Stimulated activated naive CD8-positive, alpha-beta T cell treated with anti-CD3 and anti-CD28 coated beads, Interleukin-15, amount 100 ng/mL, for 72 hours (primary cell): ENCODE measurements at places on chromosomes 7 and 10.

GRCh38 chr7:2774935-2775334, 69.2 kb downstream of the GNA12 start:
- DNase-seq: no peak

- no peak for DNase-seq
Measured at GRCh38 chr7:151342102-151342646, 562 bp downstream of the NUB1 start.

DNA sequence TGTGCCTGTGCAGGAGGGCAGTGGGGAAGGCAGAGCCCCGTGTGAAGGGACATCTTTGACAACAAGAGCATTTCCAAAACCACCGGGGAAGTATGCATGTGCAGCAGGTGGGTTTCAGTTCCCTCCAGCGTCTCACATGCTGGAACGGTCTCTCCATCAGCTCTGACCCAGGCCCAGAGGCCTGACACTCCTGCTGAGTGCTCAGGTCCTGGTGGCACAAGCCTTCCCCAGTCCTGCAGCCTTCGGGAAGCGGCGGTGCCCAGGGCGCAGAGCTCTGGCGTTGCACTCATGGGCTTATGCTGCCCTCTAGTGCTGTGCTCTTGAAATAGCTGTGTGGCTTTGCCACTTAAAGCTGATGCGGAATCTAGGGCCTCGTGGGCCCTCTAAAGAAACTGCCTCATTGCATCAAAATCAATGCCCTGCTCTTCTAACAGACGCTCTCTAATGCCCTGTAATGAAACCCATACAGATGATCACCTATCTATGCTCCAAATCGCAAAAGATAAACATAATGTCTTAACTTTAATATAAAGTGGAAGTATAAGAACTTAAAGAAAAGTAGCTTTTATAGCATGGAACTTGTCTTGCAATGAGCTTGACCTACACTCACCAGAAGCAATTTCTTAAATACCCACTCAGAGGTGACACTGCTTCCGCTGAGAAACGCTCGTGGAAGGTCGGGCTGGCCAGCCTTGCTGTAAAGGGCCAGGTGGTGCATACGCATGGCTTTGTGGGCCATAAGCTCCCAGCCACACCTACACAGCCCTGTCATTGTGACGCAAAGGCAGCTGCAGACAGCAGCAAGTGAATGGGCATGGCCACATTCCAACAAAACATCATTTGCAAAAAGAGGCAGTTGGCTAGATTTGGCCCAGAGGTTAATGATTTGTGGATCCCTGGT, 38.6 kb downstream of the CLRN3 start:
- peak; percentile 42 for DNase-seq

DNA sequence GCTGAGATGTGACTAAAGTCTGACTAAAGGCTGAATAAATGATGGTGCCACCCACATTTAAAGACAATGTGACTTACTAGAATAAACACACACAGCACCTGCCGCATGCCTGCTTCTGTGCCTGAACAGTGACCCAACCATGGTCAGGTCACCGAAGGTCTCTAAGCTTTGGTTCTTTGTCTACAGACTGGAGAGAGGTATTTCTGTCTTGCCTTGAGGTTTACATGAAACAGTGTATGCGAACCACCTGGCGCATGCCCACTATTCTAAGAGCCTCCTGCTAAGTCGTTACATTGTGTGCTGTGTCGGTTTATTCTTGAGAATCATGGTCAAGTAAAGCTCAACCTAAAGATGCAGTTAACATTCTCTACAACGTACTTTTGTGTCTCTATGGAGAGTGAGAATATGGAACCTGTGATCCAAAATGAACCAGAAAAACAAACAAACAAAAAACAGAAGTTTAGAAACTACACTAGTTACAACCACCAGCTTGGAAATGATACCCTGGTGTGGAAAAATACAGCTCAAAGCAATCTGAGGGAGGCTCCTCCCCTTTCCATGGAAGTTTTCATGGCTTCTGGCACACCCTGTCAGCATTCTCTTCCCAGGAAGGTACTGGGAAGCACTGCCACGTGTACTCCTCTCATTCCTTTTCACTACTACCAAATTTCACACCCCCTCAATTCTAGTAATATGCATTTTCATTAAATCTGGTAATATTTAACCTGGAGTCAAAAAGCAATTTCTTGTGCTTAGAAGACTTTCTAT, 40.0 kb downstream of the VOPP1 start:
- DNase-seq: no peak

- no peak for DNase-seq
Measured at GRCh38 chr7:16935341-16935735, 53.6 kb upstream of the AGR3 start.

- DNase-seq: no peak
Measured at GRCh38 chr7:69762821-69763352, 164.6 kb downstream of the AUTS2 start.

GRCh38 chr10:24357344-24358004, 148.5 kb downstream of the KIAA1217 start:
- no peak for DNase-seq

DNA sequence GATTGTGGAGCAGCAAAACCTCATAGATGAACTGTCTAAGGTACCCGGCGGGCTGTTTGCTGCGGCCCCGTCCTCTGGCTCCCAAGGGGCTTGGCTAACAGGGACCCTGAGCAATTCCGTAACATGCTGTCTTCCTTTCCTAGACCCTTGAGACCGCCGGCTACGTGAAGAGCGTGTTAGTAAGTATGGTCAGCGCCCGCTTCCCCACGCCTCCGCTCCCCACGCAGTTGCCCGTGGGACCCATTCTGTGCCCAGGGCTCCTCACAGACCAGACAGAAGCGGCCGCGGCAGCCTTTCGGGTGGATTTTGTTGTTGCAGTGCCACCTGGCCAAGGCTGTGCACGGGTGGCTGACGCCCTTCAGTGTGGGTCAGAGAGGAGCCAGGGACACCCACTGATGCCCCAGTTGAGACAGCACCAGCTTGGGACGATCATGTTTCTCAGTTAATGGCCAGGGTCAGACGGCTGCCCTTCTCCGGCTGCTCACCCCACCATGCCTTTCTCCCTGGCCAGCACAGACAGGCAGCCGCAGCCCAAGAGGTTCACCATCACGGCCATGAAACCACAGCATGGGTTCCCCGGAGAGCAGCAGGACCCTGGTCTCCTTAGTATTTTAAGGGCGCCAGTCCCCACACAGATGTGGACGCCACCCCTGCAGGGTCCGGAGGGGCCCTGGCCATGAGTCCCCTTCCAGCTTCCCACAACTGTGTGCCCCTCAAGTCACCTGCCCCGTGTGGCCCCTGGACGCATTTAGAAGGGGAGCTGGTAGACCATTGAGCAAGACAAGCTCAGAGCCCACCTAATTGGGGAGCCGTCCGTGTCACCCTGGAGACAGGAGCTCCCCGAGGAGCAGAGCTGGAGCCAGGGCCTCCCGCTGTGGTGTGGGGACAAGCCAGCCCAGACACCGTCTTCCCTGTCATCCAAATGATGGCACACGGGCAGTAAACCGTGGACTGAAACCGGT, 49.4 kb upstream of the DPYSL4 start:
- no peak for DNase-seq

GRCh38 chr7:86929293-86930109, 130.0 kb downstream of the ELAPOR2 start:
- no peak for DNase-seq

DNA sequence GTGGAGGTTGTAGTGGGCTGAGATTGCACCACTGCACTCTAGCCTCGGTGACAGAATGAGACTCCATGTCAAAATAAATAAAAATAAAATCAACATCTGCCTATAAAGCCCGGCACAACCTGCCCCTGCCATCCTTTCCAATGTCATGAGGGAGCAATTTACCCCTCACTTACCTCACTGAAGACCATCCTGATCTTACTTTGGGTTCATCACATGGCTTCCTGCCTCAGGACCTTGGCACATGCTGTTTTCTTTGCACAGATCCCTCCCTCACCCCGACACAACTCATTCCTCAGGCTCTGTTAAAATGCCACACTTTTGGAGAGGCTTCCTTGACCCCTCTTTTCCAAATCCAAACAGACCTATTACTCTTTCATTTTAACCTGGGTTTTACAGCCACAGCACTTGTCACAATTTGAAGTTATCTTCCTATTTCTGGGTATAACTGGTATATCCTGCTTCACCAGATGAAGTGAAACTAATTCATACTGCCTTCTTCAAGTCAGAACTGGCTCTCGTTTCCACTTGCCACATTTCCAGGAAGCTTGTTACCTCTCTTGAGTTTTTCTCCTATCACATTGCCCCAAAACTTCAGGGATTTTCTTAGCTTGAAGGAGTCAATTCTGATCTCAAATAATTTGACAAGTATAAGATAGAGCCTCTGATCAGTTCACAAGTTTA, 69.3 kb upstream of the PARD3 start:
- DNase-seq: no peak

GRCh38 chr10:62696798-62697197, 107.7 kb upstream of the ADO start:
- no peak for DNase-seq

GRCh38 chr7:1916601-1916970, 246.5 kb downstream of the ELFN1 start:
- DNase-seq: no peak

- no peak for DNase-seq
Measured at GRCh38 chr10:43173120-43173519, 34.9 kb downstream of the CSGALNACT2 start.

DNA sequence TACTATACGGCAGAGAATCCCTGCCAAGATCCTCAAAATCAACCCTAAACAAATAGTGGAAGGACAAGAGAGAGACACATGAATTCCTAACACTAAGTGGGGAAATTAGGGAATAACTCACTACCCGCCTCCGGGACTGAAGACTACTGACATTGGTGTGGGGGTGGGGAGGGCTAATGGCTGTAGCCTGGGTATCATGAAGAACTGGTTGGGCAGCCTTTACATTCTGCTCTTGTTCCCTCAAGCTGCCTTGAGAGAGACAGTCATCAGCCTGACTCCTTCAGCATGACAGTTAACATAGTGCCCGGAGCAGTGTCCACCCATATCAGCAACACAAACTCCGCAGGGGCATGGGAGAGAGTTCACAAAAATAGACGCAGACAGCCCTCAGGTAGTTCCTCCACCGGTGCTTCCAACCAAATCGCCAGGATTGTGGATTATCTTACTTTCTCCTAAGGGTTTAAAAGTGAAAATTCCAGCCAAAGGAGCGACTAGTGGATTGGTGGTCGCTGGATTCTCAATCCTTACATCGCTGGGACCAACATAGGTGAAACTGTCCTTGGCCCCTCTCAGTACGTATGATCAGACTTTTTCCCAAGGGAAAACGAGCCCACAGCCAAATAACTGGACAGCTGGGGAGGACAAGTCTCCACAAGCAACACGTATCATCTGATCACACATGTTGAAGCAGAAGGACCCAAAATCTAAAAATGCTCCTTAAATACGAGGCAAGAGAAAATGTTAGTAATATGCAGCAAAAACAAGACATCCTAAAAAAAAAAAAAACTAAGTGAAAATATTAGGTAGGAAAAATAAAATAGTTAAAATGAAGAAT, 22.6 kb downstream of the TMEM254 start:
- no peak for DNase-seq

- DNase-seq: no peak
Measured at GRCh38 chr7:101258243-101258731, 13.4 kb upstream of the FIS1 start.

- DNase-seq: peak; percentile 65
Measured at GRCh38 chr10:6204063-6204340, 1.3 kb downstream of the PFKFB3 start.

- DNase-seq: no peak
Measured at GRCh38 chr10:35720366-35720765, 78.3 kb upstream of the FZD8 start.

DNA sequence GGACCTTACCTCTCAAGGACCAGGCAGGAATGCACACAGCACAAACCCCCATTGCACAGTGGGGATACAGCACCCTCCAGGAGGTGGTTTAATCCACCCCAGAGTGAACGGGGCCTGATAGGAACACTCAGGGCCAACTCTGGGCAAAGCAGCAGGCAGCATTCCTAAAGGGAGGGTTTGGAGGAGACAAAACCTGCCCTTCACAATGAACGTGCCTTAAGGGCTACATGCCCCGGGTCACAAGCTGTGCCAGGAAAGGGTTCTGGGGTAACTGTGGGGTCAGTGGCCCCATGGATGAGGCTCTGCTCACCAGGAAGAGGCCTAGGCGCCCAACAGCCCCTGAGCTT, 1.1 kb downstream of the GPRIN2 start:
- no peak for DNase-seq
